ENCODE measurements at places on chromosomes 4 and X. TPM values are rescaled to one million over a fixed set of nuclear protein-coding genes. Genes with fewer than 3 reads are reported as not detected.

RASL11B gene
- 1.3 TPM for total RNA-seq

PAGE2B gene
- not detected for total RNA-seq

MMAA gene
- total RNA-seq: 4.3 TPM

STK26 gene
- 4.8 TPM for total RNA-seq

TLR3 gene
- 0.97 TPM for total RNA-seq

FGF2 gene
- total RNA-seq: 176 TPM

NEIL3 gene
- total RNA-seq: 8.1 TPM

AKAP14 gene
- total RNA-seq: not detected

CENPVL1 gene
- not detected for total RNA-seq

SPON2 gene
- 601 TPM for total RNA-seq

RTL5 gene
- total RNA-seq: 1.3 TPM

PPP4R3C gene
- total RNA-seq: not detected

GABRG1 gene
- not detected for total RNA-seq

DOK7 gene
- total RNA-seq: not detected

TAF7L gene
- 0.32 TPM for total RNA-seq

FGFBP1 gene
- not detected for total RNA-seq

HSFX1 gene
- total RNA-seq: 0.43 TPM

LONRF3 gene
- total RNA-seq: 0.43 TPM

IDUA gene
- 10.4 TPM for total RNA-seq

HERC3 gene
- 28.5 TPM for total RNA-seq

ZDHHC15 gene
- total RNA-seq: under 0.01 TPM

PIN4 gene
- total RNA-seq: 6.9 TPM

IRF2 gene
- total RNA-seq: 17.4 TPM

PSAPL1 gene
- total RNA-seq: not detected

HMX1 gene
- not detected for total RNA-seq

PORCN gene
- total RNA-seq: 8.4 TPM

NDST4 gene
- not detected for total RNA-seq

ERCC6L gene
- total RNA-seq: 5.6 TPM

ADH1C gene
- not detected for total RNA-seq

RBM10 gene
- 39.6 TPM for total RNA-seq

P2RY4 gene
- not detected for total RNA-seq

HEPH gene
- 1.3 TPM for total RNA-seq

NMU gene
- not detected for total RNA-seq

PPP2R2C gene
- not detected for total RNA-seq

TLR6 gene
- total RNA-seq: 2.3 TPM

NDP gene
- total RNA-seq: not detected

AWAT2 gene
- not detected for total RNA-seq

RBM41 gene
- 14.7 TPM for total RNA-seq

NUP62CL gene
- total RNA-seq: under 0.01 TPM
